ENCODE measurements at places on chromosomes 5 and 9.

DNA sequence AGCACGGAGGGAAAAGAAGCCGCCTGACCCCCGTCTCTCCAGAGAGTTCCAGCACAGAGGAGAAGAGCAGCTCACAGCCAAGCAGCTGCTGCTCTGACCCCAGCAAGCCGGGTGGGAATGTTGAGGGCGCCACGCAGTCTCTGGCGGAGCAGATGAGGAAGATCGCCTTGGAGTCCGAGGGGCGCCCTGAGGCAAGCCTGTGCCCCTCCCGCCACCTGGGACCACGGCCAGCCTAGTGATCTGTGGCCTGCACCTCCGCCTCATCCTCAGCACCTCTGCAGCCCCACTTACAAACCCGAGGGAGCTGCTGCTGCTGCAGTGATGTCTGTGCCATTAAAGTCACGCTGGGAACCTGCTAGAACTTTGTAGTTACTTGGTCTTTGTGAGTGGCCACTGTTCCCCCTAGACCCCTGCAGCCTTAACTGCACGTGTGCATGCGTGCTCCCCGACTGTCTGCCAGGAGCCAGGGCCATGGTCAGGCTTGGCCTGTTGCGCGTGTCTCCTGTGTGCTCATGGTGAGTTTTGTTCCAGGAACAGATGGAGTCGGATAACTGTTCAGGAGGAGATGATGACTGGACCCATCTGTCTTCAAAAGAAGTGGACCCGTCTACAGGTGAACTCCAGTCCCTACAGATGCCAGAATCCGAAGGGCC lies 12.5 kb downstream of the SQSTM1 start:
- DNase-seq, result no peak

- no peak for DNase-seq
Observed at GRCh38 chr9:104386425-104387069, 117.5 kb upstream of the OR13F1 start.

GRCh38 chr9:127172066-127172707 lies 49.8 kb upstream of the ANGPTL2 start:
- DNase-seq, result no peak

DNA sequence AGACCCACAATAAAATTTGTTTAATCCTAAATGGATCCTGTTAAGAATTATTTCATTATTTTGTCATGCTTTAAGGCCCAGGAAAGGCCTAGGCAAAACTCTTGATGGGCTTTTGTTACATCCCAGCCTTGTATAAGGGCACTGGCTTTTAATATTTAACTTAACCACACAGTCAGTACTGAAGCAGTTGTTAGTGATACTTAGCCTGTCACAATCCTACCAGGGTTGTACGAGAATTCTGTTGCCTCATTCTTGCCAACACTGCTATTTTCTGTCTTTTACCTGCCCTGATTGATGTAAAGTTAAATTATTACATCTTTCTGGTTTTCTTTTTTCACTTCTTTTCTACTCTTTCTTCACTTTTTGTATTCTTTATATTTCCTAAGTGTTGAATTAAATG lies 10.9 kb downstream of the ZNF169 start:
- DNase-seq, result no peak

GRCh38 chr5:133606835-133607234 lies 5.5 kb downstream of the FSTL4 start:
- no peak for DNase-seq

- no peak for DNase-seq
Observed at GRCh38 chr5:42745426-42745825, 11.2 kb upstream of the CCDC152 start.

- DNase-seq, result no peak
Observed at GRCh38 chr9:128385496-128386460, 14.6 kb downstream of the URM1 start.

DNA sequence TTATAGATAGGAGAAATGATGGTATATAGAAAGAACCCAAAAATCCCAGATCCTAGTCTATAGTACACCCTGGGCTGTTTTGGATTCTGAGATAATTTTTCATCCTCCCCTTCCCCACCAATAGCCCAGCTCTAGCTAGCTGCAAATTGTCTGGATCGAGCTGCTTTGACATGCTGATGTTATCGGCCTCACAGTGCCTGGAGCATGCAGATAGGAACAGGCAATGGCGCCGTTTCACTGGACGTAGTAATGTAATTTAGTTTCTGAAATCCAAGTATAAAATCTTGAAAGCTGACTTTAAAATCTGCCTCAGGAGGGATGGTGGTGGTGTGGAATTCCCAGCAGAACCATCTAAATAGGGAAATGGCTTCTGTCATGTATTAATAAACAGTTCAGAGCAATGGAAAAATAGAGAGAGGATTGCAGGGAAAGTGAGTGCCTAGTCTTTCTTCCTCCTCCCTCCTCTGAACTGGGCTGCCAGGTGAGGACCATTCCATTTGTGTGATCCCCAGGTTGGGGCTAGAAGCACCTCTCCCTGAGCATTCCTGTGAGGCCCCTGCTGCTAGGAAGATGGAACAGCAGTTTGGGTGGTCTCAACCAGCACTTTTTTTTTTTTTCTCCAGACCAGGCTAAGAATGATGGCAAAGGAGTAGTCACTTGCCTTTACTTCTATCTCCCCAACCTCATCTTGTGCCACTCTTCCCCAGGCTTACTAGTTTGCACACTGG lies 31.9 kb downstream of the FAM219A start:
- DNase-seq, result no peak

DNA sequence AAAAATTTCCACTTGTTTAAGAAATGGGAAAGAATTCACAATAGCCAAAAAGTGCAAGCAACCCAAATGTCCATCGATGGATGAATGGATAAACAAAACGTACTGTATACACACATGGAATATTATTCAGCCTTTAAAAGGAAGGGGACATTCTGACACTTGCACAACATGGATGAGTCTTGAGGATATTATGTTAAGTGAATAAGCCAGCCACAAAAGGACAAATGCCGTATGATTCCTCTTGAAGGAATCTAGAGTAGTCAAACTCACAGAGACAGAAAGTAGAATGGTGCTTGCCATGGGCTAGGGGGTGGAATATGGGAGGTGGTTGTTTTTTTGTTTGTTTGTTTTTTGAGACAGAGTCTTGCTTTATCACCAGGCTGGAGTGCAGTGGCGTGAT lies 3.8 kb upstream of the ATP6V0E1 start:
- no peak for DNase-seq

GRCh38 chr5:142825378-142826089 lies 55.4 kb downstream of the ARHGAP26 start:
- no peak for DNase-seq

DNA sequence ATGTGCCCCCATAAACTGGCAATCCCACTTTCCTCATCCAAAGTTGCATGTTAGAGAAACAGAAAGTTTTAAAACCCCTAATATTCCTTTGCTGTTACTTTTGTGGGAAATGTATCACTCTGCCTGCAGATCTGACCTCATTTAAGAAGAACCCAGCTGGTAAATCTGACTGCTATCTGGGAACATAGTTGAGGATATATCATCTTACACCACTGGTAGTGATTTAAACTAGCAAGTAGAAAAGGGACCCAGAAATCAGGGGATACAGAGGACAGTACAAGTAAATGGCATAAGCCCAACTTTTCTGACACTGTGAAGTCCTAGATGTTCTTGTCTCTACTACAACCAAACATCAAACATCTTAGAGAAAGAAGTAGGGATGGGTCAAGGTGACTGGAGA lies 1060.5 kb upstream of the DMAC1 start:
- DNase-seq, result no peak

GRCh38 chr5:66633754-66634153 lies 37.6 kb downstream of the MAST4 start:
- no peak for DNase-seq
